Activated T-helper 17 cell treated with anti-CD3 and anti-CD28 coated beads, Interleukin-2, amount 50 U/mL, for 72 hours (primary cell): ENCODE measurements at places on chromosomes 2 and 18. TPM values are rescaled to one million over a fixed set of nuclear protein-coding genes. Genes with fewer than 3 reads are reported as not detected.

IAH1 gene
- 61.2 TPM for total RNA-seq

GRCh38 chr2:27857417-27858172 is 32.6 kb downstream of the RBKS start:
- ATAC-seq: peak; percentile 78

DNA sequence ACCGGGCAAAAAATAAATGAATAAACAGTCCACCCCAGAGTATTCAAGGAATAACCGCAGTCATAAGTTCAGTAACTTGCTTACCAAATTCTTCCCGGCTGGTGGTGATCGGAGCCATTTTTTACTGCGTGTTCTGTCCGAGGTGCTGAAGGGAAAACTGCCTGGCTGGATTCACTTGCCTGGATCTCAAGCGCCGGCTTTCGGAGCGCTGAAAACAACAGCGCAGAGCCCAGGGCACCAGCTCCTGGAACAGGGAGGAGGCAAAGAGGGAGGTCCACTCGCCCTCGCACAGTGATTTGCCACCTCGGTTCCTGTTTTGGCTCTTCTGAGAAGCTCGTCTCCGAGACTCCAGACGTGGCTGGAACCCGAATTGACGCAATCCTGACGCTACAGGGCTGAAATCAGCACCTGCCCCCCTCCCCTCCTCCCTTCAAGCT is at the start of gene SYT4:
SYT4 (minus strand) TSS at position 327 of the 437 bp plus-strand sequence; CDS start at position 118, 209 bp downstream.
- ATAC-seq: no peak

SPP2 gene
- not detected for total RNA-seq

SMYD1 gene
- not detected for total RNA-seq

DNA sequence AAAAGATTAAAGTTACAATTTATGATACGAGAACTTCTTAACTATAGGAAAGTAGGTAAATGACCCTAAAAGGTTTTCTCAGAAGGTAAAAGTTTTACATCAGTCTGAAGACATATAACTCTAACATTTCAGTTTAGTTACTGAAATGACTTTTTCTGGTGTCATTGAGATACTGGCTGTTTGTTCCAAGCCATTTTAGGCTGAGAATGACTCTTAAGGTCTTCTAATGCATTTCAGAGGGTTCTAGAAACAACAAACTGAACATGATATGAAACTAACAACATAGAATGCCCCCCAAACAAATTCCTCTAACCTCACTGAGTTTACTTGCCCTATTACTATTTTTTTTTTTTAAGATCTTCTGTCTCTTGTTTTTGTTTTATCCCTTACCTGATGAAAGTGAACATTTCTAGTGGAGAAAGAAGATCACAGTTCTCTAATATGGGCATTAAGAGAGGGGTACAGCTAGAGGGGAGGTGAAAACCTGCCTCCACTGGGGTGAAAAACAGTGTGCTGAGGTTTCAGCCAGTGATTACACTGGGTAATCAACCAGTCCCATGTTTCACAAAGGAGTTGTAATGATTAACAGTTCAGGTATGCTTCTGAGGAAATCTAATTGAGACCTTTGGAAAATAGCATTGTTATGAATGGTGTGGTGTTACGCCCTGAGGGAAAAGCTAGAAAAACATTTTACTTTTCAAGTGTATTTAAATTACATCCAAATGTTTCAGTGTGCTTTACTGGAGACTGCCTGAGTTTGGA is 11.2 kb downstream of the NABP1 start:
- peak; percentile 72 for ATAC-seq

DNA sequence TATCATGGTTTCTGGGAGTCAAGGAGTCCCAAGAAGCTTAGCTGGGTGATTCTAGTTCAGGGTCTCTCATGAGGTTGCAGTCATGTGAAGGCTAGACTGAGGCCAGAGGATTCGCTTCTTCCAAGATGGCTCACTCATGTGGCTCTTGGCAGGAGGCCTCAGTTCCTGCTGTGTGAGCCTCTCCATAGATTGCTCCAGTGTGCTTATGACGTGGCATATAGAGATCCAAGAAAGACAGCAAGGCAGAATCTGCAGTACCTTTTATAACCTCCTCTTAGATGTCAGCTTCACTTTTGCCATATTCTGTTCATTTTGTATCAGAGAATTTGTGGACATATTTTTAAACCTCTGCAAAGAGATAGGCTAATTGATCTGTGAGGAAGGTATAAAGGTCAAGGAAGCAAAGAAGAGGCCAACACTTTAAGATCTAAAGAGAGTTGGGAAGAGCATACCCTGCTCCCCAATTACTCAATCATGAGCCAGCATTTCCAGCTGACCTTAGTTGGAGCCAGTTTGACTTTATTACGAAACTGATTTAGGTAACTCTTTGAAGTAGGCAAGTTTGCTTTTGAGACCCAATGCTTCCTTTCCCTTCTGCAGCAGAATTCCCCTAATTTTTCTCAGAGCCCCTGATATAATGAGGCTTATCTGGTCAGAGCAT is 134.7 kb downstream of the EML6 start:
- no peak for ATAC-seq

CXCR1 gene
- total RNA-seq: not detected

TLX2 gene
- total RNA-seq: 0.39 TPM

DNA sequence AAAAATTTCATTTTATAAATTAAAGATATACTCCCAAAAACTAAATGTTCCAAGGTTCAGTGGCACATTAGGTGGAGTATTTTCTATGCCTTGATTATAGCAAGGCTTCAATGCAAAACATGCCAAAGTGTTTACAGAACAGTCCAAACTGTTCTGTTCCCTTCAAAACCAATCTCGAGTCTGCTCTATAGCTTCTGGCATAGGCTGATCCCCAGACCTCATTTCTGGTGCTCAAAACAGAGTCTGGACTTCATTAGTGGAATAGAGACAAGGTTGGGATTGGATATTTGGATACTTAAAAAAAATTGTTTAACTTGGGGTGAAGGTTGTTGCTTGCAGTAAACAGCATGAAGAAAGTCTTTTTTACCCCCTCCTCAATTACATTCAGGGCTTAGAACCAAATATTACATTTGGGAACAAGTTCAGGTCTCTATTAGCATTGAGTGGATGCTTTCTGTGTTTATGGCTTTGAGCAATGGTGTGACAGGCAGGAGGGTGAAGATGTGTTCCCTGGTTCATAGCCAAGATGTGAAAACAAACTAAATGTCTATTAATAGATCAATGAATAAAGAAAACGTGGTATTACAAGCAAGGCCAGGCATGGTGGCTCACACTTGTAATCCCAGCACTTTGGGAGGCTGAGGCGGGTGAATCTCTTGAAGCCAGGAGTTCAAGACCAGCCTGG is 208.1 kb upstream of the RND3 start:
- ATAC-seq: no peak

ZNF24 gene
- total RNA-seq: 37.6 TPM

GRCh38 chr2:224127871-224128501 is 88.9 kb upstream of the SERPINE2 start:
- ATAC-seq: no peak

ARHGAP28 gene
- not detected for total RNA-seq

GRCh38 chr2:13546131-13546530 is 829.4 kb downstream of the TRIB2 start:
- ATAC-seq: no peak

- ATAC-seq: no peak
Measured at GRCh38 chr2:63047321-63048279, 3.0 kb upstream of the OTX1 start.

CCDC138 gene
- 18.1 TPM for total RNA-seq

LAMA3 gene
- 0.24 TPM for total RNA-seq

GRCh38 chr2:157627594-157628476 is 829 bp downstream of the ACVR1C start:
- peak; percentile 67 for ATAC-seq

CDK15 gene
- total RNA-seq: not detected

CSRNP3 gene
- not detected for total RNA-seq

- ATAC-seq: no peak
Measured at GRCh38 chr2:43332653-43333052, 106.2 kb upstream of the ZFP36L2 start.

GRCh38 chr2:2117923-2118322 is 213.2 kb downstream of the MYT1L start:
- no peak for ATAC-seq

DNA sequence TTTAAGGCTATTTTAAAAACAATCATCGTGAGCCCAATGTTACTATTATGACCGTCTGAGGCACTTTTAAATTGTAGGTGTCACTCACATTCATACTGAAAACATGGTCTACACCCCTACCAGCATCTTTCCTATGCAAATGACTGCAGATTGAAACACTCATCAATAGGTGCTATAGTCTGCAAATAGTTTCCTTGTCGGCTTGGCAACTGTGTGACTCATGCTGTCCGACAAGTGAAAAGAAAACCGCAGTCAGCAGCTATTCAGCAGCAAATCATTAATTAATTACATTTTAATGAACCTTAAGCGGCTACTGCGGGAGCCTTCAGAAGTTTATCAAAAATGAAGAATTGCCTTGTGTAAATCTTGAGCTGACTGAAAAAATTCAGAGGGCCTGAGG is 134.4 kb downstream of the FIGN start:
- no peak for ATAC-seq

GRCh38 chr2:96734880-96735583 is 4.8 kb downstream of the LMAN2L start:
- ATAC-seq: no peak

SIX3 gene
- not detected for total RNA-seq

DNA sequence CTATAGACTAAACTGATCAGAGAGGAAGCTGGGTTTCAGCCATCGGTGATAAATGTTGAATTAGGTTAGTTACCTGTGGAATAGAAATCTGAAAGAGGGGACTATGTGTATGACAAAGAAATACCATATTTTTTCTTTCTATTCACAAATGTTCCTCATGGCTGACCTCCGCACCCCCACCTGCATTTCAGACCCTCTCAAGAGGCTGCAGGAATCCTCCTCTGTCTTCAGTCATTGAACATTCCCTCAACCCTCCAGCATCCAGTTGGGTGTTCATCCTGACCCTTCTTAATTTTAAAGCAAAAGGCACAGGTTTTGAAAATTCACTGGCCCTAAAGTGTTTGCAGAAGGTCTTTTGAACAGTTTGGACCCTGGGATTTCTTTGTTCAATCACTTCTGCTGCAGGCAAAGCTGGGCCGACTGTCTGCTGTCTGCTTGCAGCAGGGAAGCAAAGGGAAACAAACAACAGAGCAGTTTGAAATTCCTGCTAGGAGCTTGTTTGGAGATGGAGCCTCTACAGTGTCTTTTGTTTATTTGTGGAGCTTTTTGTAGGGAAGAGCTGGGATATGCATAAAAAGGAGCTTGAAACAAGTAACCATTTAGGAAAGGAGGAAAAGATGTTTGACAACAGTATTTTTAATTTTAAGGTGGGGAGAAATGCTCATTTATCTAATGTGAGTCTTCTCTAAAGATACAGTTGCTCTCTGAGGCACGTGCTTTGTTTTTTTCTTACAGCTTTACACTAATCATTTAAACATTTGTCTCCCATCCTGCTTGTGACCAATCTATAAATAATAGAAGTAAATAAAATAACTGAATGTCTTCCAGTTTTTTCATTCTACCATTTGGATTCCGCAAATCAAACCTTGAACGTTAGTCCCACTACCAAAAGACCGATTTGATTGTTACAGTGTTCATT is 213.3 kb upstream of the MMADHC start:
- no peak for ATAC-seq

PRSS56 gene
- not detected for total RNA-seq

GRCh38 chr2:170084820-170085491 is 93.0 kb upstream of the MYO3B start:
- ATAC-seq: no peak

CIB4 gene
- not detected for total RNA-seq

DNA sequence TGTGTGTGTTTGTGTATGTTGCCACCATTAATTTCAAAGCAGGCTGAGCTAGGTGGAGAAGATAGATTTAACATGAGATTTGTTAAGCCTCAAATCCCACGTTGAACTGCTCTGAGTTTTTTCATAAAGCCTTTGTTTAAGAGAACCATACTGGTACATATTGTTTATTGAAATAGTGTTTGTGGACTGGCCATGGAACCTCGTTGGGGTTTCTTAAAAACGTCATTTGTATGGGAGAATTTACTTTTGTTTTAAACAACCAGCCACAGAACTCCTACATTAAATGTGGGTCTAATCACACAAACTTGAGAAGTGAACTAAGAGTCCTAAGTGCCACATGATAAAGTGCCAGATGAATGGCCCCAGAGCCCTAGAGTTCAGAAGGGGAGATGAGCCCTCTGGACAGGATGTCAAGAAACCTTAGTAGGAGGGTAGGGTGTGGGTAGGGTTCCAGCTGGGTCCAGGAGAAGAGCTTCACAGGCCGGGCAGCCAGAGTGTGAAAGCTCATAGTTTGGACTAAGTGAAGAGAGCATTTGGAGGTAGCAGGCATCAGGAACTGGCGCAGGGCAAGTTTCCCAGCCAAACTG is 120.6 kb upstream of the EML6 start:
- peak; percentile 34 for ATAC-seq

EHD3 gene
- 1.1 TPM for total RNA-seq

- no peak for ATAC-seq
Measured at GRCh38 chr2:55649211-55649610, 31.8 kb upstream of the PPP4R3B start.

GRCh38 chr18:46859855-46860254 is 57.5 kb downstream of the PIAS2 start:
- ATAC-seq: no peak

- ATAC-seq: no peak
Measured at GRCh38 chr18:38301621-38302020, 736.0 kb upstream of the CELF4 start.

APCDD1 gene
- total RNA-seq: not detected

TMEM198 gene
- total RNA-seq: 5.1 TPM

GRCh38 chr18:57296336-57296735 is 56.0 kb upstream of the ST8SIA3 start:
- ATAC-seq: no peak

ITPRIPL1 gene
- total RNA-seq: 26.1 TPM

GRCh38 chr2:160433466-160434140 is 60.0 kb downstream of the RBMS1 start:
- ATAC-seq: peak; percentile 81

SERTAD2 gene
- total RNA-seq: 11.5 TPM

DNA sequence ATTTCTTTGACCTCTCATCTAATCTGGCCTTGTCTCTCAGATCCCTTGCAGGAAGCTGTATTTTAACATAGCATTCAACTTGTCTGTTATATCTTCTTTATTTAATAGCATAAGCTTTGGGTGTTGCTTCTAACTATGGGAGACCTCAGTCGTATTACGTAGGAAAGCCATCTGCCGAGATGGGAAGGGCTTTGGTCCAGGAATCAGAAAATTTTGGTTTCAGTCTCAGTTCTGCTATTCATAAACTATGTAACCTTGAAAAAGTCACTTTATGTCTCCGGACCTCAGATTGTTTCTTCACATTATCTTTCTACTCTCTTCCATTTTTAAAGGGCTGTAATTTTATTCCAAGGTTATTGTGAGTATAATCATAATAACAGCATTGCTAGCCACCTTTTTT is 297.7 kb downstream of the SATB2 start:
- no peak for ATAC-seq

GRCh38 chr2:19484736-19485135 is 126.3 kb upstream of the OSR1 start:
- ATAC-seq: no peak

DNA sequence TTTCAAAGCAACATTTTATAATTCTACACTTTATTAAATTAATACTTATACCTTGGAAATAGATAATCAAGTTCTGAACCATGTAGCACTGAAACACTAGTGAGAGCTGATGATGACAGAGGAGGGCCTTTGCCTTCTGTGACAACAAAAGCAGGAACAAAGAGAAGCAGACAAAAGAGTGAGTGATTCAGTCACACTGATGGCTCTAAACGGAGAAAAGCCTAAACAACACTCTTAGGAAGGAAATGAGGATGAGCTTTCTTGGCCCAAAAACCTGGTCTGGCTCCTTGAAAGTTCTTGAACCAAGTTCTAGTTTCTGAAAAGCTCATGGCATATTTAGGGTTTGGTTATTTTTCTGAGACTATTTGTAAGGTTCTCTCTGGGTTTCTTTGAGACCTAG is 271.9 kb downstream of the DPP10 start:
- no peak for ATAC-seq
